ENCODE measurements at places on chromosomes 6 and 20.

DNA sequence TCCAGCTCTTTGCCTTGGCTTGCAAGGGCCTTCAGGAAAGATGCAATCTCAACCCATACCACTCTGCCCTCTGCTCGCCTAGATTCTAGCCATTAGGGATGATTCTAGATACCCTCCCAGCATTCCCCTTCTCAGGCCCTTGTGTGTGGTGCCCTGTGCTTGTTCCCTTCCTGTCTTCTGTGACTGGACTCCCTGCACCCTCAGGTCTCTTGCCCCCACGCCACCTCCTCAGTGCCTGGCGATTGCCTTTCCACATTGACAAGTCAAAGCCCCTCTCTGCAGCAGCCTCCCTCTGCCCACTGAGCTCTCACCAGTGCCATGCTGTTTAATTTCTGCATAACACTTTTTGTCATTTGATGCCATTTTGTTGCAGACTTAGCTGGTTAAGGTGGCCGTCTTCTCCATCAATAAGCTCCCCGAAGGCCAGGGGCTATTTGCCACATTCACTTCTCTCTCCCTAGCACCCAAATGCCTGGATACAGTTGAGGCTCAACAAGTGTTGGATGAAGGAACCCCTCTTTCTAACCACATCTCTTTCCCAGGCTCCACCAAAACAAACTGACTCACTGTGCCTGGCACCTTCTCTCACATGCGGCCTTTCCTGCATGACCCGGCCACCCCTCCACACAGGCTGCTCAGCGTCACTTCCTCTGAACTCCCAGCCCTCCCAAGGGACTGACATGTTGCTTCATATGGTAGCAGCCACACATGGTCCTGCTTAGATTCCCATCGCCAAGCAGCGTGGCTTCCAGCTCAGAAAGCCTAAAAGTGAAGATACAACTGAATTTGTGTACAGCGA, 4.6 kb upstream of the TXNDC5 start:
- no peak for DNase-seq

- no peak for DNase-seq
Observed at GRCh38 chr6:21636876-21637275, 43.3 kb downstream of the SOX4 start.

DNA sequence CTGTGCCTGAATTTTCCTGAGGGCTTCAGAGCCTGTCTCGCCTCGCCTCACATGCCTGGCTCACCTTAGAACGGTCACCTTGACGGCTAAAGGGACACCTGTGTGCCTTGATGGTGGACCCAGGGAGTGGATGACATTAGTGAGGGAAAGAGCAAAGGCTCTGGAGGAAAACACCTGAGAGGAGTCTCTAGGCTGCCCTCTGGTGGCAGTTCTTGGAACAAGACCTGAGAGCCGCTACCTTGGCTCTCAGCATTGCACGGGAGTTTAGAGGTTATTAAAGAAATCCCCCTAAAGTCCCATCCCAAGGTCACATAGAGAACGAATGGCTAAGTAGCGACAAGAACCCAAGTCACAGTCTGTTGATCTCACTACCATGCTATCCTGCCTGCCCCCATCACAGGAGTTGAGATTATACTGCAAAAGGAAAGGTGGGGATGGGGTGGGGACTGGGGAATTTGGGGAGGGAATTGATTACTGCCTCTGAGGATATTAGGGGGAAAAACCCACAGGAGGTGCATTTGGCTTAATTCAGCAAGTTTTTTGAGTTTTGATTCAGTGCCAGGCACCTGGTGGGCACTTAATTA, 7.9 kb upstream of the CDSN start:
- DNase-seq, result peak; percentile 64

GRCh38 chr20:52130406-52130805, 61.2 kb downstream of the ZFP64 start:
- DNase-seq, result no peak

- peak; percentile 61 for DNase-seq
Observed at GRCh38 chr20:32536851-32537656, 48.1 kb downstream of the NOL4L start.

- no peak for DNase-seq
Observed at GRCh38 chr20:24657878-24658620, 188.6 kb downstream of the SYNDIG1 start.

- DNase-seq, result no peak
Observed at GRCh38 chr6:24543683-24544082, 48.9 kb downstream of the ALDH5A1 start.

GRCh38 chr6:35209081-35209480, 4.7 kb upstream of the SCUBE3 start:
- DNase-seq, result no peak

DNA sequence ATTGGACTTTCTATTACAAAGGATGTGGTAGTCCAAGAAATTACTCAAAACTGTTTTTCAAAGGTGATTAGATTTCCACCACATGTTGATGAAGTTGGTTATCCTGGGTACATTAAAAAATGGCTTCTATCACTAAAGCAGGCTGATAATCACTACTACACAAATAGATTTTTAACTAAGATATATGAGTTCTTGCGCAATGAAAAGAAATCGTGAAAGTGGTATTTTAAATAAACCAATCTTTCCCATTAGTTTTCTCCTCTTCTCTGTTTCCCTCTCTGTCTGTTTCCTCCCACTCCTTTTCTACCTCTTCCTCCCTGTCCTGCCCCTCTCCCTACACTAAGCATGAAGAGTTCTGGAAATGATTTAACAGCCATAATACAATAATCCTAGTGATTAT, 487.9 kb upstream of the CITED2 start:
- no peak for DNase-seq

- no peak for DNase-seq
Observed at GRCh38 chr6:163712981-163713380, 298.5 kb downstream of the QKI start.

DNA sequence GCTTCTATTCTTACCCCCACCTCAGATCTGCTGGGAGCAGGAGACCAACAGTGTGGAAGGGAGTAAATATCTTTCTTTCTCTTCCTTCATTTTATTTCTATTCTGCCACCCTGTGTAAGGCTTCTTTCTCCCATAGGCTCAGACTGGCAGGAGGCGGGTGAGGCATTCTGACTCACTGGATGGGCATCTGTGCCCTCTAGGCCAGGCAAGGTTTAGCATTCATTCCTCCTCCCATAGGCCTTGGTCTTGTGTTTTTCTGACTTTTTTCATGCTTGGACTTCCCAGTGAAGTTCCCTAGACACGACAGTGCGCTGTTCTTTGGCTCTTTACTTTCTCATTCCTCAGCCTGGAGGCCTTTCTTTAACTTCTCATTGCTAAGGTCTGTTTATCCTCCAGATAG, 235.2 kb downstream of the SYNE1 start:
- no peak for DNase-seq

- no peak for DNase-seq
Observed at GRCh38 chr6:11230158-11231107, 2.0 kb downstream of the NEDD9 start.

GRCh38 chr20:23362392-23363256, 642 bp downstream of the GZF1 start:
- peak; percentile 61 for DNase-seq

GRCh38 chr20:38875175-38875993, 50.8 kb upstream of the FAM83D start:
- DNase-seq, result no peak

DNA sequence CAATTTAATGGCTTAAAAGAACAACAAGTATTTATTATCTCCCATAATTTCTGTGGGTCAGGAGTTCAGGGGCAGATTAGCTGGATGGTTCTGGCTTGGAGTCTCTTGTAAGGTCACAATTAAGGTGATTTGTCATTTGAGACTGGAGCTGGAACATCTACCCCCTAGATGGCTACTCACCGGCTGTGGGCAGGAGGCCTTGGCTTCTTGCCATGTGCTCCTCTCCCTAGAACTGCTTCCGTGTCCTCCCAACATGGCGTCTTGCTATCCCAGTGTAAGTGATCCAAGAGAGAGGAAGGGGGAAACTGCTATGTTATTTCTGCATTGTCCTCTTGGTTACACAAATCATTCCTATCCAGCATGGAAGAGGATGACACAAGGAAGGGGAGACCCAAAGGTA, 210.2 kb upstream of the ECI2 start:
- no peak for DNase-seq

DNA sequence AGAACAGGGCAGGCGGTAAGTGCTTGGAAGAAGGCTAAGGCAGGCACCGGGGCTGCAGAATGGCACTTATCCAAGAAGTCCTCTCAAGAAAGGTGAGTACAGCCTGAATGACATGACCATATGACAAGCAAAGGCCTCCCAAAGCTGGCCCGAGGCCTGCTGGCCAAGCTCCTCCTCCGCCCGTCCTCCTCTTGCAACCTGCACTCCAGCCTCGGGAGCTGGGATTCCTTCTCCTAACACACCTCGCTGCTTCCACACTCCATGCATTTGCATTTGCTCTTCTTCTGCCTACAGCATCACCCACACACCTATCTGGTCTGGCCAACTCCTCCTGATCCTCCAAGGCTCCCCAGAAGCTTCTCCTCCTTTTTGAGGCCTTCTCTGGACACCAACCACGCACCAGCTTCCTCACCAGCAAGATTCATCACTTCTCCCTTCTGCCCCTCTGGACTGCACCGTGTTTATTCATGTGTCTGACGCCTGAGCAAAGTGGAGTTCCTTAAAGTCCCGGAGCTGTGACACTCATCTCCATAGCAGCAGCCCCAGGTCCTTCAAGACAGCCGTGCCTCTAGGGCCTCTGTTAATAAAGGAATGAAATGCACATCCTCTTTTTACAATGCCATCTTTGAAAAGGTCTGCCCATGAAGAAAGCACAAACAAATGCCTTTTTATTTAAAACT, 32.3 kb downstream of the CNKSR3 start:
- DNase-seq, result no peak

DNA sequence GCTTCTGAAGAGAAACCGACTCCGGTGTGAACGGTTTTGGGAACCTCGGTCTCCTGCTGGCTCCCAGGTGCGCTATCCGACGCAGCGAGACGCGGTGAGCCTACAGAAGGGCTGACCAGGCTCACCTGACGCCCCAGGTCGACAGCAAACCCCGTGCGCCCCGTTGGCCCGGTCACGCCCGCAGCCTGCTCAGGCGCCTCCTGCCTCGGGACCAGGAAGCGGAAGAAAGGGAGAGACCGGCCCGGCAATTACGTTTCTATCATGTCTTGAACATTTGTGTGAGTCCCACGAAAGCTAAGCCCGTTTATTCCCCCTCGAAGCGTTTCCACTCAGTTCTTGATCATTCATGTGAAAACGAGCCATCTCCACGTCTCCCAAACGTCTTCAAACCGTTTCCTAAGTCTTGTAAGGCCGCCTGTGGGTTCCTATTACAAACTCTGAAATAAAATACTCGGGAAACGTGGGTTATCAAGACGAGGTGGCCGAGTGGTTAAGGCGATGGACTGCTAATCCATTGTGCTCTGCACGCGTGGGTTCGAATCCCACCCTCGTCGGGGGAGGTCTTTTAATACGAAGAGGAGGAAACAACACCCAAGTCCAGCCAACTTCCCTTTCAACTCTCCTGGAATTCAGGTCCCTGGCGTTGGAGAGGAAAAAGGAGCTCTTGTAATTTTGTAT, 150.5 kb upstream of the PRSS16 start:
- DNase-seq, result no peak

DNA sequence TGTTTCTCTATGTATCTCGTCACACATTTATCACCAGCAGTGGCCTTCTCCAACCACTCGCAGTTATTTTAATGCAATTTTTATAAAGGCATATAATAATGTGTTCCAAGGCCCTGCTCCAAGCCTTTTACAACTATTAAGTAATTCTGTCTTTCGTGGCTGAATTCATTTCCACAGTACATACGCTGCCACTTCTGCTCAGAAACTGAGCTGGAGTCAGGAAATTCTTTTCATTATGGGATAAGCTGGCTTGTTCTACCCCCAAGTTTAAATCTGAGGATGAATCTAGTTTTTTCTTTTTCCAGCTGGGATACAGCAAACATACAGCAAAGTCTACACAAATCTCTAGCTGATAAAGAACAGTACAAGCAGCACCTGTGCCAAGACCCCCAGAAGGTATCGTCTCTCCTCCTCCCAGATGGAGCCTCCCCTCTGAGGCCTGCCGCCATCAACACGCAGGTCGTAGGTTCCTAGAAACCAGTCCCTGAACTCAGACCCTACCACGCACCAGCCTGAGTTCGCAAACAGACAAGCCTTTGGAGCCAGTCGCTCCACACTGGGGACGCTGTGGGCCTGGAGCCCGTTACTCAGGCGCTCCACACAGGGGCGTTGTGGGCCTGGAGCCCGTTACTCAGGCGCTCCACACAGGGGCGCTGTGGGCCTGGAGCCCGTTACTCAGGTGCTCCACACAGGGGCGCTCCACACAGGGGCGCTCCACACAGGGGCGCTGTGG, 263.5 kb downstream of the THBS2 start:
- DNase-seq, result no peak

DNA sequence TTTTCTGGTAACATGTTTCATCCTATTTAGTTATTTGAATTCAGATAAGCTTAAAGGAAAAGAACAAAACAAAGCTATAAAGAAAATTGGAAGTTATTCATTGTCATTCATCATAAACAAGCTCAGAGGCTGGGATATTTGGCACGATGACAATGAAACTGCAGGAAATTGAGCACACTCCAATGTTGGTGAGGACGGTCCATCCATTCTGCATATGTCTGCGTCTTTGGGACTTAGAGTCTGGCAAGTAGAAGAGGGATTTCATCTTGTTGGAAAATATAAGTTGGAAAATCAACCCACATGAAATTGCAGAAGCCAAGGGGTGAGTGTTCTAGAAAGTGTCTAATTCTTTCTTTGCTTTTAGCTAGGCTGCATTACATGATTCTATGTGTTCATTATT, 78.4 kb downstream of the HDGFL1 start:
- DNase-seq, result no peak

DNA sequence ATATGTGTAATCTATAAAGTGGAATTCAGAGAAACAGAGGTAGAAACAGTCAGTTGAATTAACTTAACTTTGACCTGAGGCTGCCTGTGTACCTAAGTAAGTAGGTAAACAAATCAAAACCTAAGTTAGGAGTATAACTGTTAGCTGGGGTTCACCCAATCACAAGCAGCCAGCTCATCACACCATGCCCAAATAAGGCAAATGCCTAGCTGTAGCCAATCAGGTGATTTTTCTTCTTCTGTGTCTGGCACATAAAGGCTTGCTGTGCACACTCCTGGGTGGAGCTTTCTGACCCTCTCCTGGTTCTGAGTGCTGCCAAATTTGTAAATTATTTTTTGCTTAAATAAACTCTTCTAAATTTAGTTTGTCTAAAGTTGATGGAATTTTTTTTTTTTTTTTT, 54.7 kb upstream of the TRIM39 start:
- no peak for DNase-seq

All from right lobe of liver (tissue), 6 donors.